Activated CD4-positive, alpha-beta T cell treated with anti-CD3 and anti-CD28 coated beads, Interleukin-2, amount 50 U/mL, for 48 hours (primary cell): ENCODE measurements at places on chromosomes 2 and 18.

DNA sequence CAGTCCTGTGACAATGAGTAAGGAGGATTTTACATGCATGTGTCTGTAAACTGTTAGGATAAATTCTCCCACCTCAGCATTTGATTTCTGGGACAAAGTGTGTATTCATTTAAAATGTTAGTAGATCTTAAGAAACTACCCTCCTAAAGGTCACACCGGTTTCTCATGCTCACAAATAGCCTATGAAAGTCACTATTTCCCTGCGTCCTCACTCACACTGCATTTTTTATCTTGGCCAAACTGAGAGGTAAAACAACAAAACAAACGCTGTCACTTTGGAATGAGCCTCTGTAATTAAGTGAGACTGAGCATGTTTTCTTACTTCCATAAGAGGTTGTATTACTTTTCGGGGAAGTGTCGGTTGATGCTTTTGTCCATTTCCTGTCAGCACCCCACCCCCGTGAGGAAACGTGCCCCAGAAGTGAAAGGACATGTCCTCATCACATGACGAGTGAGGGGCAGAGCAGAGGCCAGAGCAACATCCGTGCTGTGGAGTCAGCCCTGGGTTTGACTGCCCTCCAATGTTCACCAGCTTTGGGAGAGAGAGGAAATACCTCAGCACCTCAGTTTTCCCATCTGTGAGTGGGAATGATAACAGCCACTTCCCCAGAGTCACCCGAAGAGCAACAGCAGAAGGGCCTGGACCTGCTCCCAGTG lies 3.1 kb downstream of the GYPC start:
- peak; percentile 76 for DNase-seq

- DNase-seq: no peak
Measured at GRCh38 chr2:217096474-217097225, 236.8 kb upstream of the TNP1 start.

GRCh38 chr2:117980783-117981676 lies 32.8 kb downstream of the CCDC93 start:
- no peak for DNase-seq

- no peak for DNase-seq
Measured at GRCh38 chr2:37563375-37564015, 107.9 kb downstream of the CDC42EP3 start.
